ENCODE measurements at places on chromosomes 2 and 18. TPM values are rescaled to one million over a fixed set of nuclear protein-coding genes. Genes with fewer than 3 reads are reported as not detected.

FBXO41 gene
- total RNA-seq = 32.2 TPM

DNA sequence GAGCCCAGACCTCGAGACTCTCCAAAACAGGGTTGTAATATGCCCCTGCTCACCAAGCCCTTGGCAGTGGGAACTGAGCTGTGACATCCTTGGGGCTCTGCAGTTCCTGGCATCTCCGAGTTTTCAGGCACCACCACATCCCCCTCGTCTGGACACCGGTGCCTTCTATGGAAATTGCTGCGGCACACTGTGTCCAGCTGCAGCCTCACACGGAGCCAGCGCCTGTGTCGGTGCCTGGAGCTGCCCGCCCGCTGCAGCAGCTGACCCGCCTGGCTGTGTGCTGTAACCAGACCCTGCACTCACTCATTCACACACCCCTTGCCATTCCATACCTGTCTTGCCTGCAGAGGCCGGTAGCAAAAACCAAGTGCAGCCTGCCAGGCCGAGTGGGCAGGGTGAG, 11.8 kb downstream of the IWS1 start:
- ATAC-seq = no peak

DNA sequence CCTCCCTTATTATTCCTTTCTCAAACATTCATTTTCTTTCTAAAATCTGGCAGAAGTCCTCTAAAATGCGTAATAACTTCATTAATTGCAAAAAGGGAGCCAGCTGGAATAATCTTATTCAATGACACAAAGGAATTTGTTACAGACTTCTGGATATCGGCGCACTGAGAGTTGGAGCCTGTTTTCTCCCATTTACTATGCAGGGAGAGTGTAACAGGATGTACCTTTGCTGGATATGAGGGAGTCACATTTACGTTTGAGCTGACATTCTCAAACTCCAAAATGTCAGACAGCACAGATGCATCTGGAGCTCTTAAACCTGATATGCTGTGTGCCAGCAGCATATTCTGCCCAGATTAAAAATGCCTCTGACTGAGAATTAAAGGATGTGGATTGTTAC, 275.3 kb downstream of the TMX3 start:
- no peak for ATAC-seq

DNA sequence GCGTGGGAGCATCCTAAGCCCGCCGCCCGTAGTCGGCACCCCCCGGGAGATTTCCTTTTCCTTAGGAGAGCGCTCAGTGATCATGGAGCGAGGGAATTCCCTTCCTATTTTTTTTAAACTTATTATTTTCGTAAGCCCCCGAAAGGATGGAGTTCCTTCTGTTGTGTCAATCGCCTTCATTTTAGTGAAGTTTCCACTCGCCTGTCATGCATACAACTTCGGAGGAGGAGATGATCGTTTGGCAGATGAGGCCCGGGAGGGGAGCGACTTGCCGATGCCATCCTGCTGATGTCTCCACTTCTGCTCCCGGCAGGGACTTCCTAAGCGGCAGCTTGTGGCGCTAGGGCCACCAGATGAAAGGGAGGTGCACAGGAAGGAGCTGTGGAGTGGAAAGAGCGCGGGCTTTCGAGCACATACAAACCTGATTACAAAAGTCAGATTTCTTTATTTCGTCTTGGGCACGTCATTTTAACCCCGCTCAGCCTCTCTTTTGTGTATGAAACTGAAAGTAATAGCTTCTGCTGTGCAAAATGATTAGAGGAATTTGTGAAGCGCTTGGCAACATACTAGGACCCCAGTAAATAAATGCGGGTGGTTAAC, at the start of gene ADGRF3:
Gene ADGRF3 (minus strand): TSS at position 336 of the 600 bp plus-strand sequence. CDS start 555 bp downstream, outside the sequence.
- ATAC-seq = peak; percentile 30

- no peak for ATAC-seq
These were observed 197.5 kb downstream of the PDE1A start for GRCh38 chr2:182229297-182229696.

DNA sequence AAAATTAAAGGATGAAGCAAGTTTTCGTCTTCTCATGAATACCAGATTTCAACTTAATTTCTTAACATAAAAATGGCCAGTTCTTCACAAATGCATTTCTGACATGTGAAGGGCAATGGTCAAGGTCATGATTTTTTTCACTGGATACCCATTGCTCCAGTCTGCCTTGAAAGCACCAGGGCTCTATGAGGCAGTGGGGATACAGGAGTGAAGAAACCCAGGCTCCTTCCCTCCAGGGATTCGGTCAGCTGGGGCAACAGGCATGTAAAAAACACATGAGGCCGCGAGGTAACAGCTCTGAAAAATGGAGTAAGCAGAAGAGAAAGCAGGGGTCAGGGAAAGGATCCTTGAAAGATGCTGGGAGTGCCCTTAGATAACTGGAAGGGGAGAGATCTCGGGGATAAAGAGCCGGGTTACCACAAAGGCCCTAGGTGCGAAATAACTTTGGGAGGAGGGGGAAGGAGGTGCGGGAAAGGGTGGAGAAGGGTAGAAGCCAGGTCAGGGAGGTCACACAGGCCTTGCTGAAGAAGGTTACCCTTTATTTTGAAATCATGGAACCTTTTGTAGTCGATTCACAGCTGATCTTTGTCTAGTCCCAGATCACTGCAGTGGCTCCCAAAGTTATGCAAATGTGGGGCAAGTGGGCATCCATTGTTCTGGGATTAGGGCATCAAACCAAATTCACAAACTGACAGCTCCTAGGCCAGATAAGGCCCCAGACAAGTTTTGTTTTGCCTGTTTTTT, 5.2 kb upstream of the SPRED2 start:
- ATAC-seq = no peak

GRCh38 chr18:48609820-48610815, 71.3 kb downstream of the CTIF start:
- ATAC-seq = no peak

DNA sequence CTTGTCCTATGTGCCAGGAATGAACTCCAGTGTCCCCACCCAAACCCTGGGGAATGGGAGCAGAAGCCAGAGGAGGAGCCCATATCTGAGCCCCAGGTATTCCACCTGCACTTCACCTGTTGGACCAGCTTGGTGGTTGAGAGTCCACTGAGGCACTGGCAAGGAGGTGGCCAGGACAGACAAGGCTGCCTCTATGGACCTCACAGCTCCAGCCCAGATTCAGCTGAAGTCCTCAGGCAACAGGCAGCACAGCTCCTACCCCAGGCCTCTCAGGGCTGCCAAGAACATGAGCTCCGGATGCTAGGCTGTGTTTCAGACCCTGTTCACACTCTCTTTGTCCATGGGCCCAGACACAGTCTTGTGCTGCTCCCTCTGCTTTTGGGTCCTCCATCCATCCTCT, 2.9 kb upstream of the IL1F10 start:
- no peak for ATAC-seq

GRCh38 chr2:126543081-126543480, 112.9 kb upstream of the GYPC start:
- ATAC-seq = no peak

DNA sequence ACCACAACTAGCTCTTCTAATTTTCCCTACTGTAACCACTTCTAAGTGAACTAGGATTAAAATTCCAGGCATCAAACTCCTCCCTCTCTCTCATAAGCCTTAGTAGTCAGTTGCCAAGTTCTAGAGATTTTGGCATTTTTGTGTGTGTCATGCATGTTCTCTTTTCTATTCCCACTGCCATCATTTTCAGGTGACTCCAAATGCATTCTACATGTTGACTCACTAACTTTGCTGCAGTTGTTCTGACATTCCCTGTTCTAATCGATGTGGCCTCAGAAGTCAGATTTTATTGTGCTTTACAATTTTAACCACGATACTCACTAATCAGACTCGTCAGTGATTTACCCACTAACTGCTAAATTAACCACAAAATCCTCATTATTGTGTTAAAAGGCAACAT, 13.3 kb downstream of the DSC1 start:
- ATAC-seq = no peak

GALR1 gene
- not detected for total RNA-seq

- ATAC-seq = no peak
These were observed 169.2 kb upstream of the GLI2 start for GRCh38 chr2:120566331-120567035.

AGXT gene
- not detected for total RNA-seq

GRCh38 chr18:75652528-75652927, 225.0 kb upstream of the SMIM21 start:
- no peak for ATAC-seq

DNA sequence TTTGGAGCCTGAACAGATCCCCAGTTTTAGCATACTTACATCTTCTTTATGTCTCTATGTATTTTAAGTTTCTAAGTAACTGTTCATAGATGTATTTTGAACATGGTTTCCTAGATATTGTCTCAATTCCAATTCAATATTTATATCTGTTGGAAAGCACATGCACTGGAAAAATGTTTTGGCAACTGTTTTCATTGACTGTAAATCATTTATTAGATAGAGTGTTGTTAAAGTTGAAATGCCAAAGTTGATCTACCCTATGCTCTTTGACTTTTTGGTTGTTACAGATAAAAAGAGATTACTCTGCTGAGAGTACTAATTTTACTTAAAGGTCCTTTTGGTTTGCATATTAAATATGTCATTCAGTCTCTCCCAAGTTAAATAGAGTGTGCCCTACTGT, 345.0 kb upstream of the NRP2 start:
- ATAC-seq = no peak

DNA sequence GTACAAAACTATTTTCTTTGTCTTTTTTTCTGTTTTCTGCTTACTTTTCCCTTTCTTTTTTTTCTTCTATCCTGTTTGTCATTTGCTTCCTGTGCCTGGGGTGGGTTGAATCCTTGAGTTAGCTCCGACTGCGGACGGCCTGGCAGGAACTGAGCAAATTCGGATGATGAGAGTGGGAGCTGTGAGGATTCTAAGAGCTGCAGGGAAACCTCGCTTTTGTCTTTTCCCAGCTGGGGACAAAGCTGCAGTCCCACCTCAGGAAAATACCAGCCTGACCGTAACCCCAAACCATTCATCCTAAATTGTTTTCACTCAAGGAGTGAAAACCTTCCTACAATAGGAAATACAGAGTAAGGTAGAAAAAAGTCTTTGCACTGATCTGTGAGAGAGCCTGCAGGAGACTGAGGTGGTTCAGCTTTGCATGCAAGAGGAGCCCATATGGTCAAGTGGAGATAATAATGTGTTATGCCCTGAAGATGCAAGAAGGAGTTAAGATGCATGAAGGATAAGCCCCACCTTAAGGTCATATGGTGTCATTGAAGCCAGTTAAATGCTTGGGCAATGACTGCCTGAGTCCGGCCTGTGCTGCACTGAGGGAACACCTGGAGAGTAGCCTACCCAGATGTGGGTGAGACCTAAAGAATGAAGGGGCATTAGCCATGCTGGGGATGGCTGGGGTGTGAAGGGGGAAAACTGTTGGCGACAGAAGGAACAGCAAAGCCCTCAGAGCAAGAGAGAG, 31.7 kb upstream of the ARL4C start:
- ATAC-seq = no peak

ALKAL2 gene
- total RNA-seq = not detected

PJVK gene
- total RNA-seq = 2.4 TPM

GALNT14 gene
- 0.52 TPM for total RNA-seq

ESCO1 gene
- total RNA-seq = 20.4 TPM

GRCh38 chr2:23118894-23119293, 266.1 kb upstream of the KLHL29 start:
- ATAC-seq = no peak

HOXD8 gene
- not detected for total RNA-seq

- ATAC-seq = no peak
These were observed 111.8 kb upstream of the SP3 start for GRCh38 chr2:174076975-174077374.

DNA sequence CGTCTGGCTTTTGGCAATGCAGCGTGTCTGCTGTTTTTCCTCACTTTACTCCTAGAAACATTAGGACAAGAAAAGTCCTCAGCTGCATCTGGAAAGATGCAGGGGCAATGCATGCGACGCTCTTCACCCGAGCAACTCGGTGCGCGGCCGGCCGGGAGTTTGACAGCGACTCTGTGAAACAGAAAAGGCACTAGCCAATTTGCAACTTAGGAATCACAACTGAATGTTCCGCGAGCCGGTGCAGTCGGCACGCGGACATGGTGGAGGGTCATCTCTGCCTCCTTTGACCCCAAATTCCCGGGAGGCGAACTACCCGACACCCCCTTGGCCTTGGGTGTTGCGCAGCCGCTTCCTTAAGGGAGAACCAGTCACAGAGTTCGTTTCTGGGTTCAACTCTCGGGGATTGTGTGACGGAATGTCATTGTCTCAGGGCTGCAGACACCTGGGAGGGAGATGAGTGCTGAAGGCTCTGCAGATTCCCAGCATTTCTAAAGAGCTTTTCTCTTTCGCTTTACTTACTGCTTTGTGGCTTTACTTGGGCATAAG, 9.8 kb downstream of the NR4A2 start:
- no peak for ATAC-seq

DNA sequence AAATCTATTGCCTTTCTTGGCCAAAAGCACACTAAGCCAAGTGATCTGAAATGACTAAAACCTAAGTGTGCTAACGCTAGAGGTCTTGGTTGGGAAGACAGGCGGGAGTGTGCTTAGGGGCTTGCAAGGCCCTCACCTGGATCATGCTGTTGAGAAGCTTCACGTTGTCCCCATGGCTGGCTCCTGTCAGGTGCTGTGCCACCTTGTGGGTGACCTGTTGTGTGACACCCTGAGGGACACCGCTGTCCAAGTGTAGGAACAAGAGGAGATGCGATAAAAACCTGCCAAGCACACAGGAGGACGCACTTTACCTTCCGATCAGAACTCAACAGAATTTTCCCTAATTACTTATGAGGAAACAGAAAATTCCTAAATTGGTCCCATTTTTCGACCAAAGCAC, 50.8 kb downstream of the EPG5 start:
- no peak for ATAC-seq

SCYGR7 gene
- not detected for total RNA-seq

GRCh38 chr2:126646026-126646425, 9.9 kb upstream of the GYPC start:
- ATAC-seq = no peak

DNA sequence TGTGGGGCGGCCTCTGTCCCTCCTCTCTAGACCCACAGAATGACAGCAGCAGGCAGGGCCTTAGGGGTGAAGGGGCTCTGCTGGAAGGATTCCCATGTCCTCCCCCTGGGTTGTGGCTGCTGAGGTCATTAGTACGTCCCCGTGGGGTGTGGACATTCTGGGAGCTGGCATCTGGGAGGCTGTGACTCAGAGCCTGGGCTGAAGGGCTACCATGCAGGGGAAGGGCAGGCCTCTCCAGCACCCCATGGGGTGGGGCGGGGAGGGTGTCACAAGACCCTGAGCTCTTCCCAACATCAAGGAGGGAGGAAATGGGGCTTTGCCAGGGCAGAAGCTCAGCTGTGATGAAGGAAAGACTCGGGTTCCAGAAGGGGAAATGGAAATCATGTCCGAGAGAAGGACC, 105.8 kb upstream of the SMAD2 start:
- ATAC-seq = no peak

DNA sequence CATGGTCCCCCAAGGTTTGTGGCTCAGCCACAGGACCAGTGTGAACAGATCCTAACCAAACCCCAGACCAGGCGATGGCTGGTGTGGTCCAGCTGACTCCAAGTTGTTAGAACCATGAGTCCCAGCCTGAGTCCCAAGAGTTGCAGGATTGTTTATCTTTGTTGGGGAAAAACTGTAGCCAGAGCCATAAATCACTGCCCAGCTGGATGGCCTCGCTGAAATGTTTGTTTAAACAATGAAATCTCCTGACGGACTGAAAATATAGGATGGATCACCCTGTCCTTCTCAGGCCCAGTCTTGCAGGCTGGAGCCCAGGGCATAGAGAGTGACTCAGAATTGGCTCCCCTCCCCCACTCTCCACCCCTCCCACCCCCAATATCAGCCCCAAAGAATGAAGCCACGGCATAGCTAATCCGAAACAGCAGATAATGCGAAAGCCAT, 36.4 kb downstream of the PKDCC start:
- ATAC-seq = no peak
